D341Med (cell line): ENCODE measurements at places on chromosomes 2 and 18.

- no peak for DNase-seq
Observed at GRCh38 chr18:70461323-70462077, 172.7 kb downstream of the SOCS6 start.

- no peak for DNase-seq
Observed at GRCh38 chr2:239227661-239228371, 173.0 kb downstream of the HDAC4 start.

- DNase-seq: no peak
Observed at GRCh38 chr2:223232896-223233295, 180.9 kb downstream of the KCNE4 start.

DNA sequence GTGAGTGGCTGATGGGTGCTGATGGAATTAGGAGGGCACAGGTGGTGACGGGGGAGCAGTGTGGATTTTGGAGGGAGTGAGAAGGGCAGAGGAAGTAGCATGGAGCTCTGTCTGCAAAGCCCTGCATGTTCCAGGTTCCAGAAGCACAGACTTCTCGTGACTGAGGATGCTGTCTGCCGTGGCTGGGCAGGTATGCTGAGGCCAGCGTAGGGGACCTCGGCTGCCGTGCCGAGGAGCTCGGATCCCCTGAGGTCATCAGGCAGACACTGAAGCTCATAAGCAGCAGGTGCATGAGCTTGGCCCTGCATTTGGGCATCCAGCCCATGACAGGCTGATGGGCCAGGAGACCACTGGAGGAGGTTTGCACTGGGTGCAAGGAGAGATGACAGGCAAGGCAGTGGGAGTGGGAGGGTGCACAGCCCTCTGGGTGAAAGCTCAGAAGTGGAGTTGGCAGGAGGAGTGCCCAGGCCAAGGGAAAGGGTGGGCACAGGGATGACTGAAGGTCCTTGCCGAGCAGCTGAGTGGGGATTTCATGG, 215.3 kb downstream of the SH3RF3 start:
- DNase-seq: no peak

DNA sequence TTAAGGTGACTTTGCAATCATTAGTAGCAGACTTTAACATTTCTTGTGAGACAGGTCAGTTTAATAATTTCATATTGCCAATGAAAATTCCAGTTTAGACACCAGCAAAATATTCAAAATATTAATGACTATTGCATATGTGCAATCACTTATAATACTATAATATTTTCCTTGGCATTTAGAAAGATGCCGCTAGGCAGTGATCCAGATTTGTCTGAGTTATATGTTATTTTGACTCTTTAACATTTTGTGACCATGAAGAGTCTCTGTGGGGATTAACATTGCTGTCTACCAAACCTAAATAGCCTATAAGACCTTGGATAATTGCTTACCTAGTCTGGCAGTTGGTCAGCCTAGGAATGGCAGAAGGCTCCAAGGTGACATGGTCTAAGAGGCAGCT, 389.6 kb downstream of the THSD7B start:
- no peak for DNase-seq

DNA sequence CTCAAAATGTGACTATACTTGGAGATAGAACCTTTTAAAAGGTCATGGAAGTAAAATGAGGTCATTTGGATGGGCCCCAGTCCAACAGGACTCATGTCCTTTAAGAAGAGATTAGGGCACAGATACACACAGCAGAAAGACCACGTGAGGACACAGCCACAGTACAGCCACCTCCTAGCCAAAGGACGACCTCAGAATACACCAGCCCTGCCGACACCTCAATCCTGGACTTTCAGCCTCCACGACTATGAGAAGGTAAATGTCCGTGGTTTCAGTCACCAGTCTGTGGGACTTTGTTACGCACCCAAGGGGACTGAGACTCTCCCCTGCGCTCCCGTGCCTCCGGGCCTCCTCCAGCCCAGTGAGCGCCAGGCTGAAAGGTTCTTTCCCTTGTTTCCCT, 30.2 kb upstream of the HPCAL1 start:
- DNase-seq: no peak

- no peak for DNase-seq
Observed at GRCh38 chr2:189683348-189683747, 8.9 kb downstream of the ANKAR start.

DNA sequence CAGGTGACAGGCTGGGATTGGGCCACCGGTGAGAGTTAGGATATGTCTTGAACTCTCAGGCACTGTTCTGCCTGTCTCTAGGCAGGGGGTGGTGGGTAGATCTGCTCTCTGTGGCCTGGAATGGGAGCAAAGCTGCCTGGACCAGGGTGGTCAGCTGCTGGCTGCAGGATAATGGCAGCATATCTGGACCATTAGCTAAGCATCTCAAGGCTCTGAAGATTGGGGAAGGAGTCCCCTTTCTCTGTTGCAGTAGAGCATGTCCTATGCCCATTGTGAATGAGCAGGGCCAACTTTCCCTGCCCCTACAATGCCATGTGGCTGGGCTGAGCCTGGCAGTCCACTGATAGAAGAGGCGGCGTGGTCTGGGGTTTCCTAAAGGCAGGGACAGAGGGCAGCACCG, 34.6 kb downstream of the LOXHD1 start:
- DNase-seq: no peak

DNA sequence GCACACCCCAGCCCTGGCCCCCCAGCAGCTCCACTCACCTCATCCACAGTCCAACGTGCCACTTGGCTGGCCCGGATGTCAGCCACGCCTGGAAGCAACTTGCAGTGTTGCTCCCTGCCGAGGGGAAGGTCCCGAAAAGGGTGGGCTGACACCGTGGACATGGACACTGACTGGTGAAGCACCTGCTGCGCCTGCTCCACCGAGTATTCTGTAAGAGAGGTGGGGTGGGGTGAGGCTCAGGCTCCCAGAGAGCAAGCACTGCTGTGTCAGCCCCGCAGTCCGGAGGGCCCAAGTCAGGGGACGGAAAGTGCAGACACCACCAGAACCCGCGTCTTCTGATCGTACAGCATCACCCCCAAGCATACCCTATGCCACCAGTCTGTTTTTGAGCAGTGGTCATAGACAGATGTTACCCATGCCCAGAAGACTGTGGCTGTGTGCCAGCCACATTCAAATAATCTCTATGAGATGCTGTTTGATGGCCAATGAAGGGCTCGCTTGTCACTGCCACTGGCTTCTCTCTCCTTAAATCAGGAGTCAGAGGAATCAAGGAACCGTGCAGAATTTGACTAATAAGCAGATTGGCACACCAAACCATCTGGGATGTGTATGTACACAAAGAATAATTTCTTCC, 74.2 kb upstream of the TMEM200C start:
- no peak for DNase-seq

DNA sequence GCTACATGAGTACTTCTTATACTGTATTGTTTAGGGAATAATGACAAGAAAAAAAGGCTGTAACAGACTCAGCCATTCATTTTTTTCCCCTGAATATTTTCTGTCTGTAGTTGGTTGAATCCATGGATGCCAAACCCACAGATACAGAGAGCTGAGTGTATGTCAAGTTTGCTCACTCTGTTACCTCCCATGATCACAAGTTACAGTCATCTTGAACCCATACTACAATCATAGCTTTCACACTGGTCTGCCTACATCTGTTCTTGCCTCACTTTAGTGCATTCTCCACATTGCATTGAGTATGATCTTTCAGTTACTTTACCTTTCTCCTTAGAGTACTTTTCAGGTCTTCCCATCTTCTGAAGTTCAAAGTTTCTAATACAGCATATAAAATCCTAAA, 94.0 kb downstream of the BIRC6 start:
- no peak for DNase-seq

- no peak for DNase-seq
Observed at GRCh38 chr2:95047629-95048510, 22.4 kb downstream of the MAL start.

- no peak for DNase-seq
Observed at GRCh38 chr18:67408240-67408639, 108.3 kb downstream of the DSEL start.

DNA sequence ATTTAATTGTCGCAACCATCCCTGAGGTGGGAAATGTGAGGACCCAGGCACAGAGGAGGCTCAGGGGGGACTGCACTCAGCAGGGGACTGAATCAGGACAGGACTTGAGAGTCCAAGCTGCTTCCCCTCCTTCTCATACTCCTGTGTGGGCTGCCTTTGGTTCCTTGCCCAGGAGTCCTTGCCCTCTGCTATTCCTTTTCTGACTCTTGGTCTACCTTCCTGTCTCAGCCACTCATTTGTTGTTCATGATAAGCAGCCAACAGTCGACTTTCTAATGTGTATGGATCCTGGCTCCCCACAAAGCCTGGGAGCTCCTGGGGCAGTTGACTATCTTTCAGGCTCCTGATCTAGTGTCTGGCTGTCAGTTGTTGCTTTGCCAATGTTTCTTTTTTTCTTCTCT, 28.3 kb downstream of the GATA6 start:
- DNase-seq: no peak

- DNase-seq: no peak
Observed at GRCh38 chr2:122421775-122422174, 666.3 kb downstream of the TSN start.

- DNase-seq: no peak
Observed at GRCh38 chr2:136319237-136319636, 201.3 kb upstream of the CXCR4 start.

DNA sequence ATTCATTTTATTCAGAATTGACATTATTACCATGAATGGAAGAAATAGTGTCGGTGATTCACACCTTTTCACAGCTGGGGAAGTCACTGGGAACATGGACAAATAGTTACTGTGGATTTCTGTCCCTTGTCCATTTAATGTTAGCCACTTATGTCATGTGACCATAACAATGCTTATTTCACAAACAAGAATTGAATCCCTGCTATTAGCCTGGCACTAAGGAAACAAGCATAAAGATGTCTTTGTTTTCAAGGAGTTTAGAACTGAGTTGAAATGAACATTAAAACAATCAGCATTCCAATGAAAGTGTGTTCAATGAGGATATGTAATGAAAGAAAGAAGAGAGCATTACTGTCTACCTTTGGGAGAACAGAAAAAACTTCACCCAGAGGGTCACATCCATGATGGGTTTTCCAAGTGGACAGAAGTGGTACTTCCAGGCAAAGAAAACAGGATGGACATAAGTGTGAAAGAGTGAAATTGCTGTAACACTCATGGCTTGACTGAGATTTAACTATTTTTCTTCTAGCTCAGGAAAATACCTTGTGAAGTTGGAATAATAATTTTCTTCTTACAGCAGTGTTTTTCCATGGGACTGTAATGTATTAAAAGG, 324.5 kb upstream of the UBE2E3 start:
- no peak for DNase-seq

DNA sequence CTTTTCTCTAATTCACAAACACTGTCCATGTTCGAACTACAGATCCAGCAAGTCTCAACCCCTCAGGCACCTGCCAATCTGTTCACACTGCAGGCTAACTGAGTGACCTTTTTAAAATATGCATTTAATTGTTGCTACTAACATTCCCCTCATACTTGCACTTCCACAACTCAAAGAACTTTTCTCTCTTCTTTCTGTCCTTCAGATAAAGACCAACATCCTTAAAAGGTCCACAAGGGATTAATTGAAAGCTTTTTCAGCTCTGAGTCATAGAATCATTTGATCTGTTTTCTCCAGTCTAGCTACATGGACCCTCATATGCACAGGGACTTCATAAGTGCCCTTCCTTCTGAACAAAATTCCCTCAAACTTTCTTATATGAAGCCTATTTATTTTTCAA, 1321.2 kb downstream of the DPP10 start:
- no peak for DNase-seq

GRCh38 chr2:238016526-238016925, 44.3 kb upstream of the SCLY start:
- DNase-seq: no peak

DNA sequence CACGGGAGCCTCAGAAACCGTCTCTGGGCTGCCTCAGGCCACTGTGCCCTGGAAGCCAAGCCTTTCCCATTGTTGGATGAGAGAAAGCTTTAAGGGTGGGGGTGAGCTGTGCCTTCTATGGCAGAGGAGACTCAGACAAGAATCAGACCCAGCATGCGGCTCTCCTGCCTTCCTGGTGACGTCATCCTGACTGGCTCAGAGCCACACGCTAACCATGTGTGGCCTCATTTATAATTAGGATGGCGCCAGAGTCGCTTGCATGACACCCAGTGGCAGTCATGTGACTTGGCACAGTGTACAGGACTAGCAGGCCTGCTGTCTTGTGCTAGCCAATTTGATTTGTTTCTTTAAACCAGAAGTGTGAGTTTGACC, 99.1 kb downstream of the SH3BP4 start:
- peak; percentile 87 for DNase-seq

DNA sequence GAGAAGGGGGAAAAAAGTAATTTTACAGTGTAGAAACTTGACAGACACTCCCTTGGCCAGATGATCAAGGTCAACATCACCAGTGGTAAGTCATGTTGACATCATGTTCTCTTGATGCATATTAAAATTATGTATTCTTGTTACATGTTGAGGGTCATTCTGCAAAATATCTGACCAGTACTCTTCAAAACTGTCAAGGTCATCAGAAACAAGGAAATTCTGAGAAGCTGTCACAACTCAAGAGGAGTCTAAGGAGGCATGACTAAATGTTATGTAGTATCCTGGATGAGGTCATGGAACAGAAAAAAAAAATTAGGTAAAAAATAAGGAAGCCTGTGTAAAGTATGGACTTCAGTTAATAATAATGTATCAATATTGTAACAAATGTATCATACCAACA, 6.3 kb downstream of the SGPP2 start:
- DNase-seq: no peak

DNA sequence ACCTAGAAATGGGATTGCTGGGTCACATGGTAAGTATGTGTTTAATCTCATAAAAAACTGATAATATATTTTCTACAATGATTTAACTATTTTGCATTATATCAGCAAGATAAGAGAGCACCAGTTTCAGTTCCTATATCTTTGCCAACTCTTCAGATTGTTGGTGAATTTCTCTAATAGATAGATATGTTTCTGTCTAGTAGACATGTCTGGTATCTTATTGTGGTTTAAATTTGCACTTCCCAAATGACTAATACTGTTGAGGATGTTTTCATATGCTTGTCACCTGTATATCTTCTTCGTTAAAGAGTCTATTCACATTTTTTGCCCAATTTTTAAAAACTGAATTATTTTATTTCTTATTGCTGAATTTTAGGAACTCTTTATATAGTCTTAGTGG, 113.8 kb upstream of the UXS1 start:
- DNase-seq: no peak

- DNase-seq: no peak
Observed at GRCh38 chr2:95031726-95032116, 6.2 kb downstream of the MAL start.

- no peak for DNase-seq
Observed at GRCh38 chr18:77905449-77906055, 655.9 kb downstream of the GALR1 start.
